Memory B cell (primary cell): ENCODE measurements at places on chromosomes 11 and 22.

DNA sequence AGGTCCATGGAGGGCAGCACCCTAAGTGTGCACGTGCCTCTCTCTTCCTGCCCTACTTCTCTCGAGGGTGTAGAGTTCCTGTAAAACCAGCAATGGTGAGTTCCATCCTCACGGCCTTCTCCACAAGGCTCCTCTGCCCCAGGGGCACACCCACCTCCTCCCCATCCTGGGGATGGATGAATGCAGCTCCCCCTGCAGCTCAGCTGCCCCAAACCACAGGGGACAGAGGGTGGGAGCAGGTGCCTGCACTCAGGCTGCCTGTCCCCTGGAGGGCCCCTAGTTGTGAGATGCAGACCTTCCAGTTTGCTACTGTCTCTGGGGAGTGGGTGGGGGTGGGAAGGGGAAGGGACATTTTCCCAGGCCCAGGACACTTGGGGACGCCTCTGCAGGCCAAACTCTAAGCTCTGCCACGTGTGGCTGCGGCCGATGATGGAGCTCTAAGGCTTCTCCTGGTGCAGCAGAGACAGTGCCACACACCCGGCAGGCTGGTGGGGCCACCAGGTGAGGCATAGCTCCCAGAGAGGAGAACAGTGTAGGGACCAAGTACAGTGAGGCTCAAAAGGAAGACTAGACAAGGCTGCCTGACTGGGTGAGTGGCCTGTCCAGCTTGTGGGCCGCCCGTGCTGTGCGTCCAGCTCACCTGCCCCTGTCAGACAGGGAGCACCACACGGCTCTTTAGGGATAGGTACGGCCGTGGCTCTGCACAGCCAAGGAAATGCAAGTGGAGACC is 540.9 kb downstream of the TBC1D22A start:
- DNase-seq = no peak

GRCh38 chr11:76659672-76660532 is 10.6 kb downstream of the LRRC32 start:
- no peak for DNase-seq

GRCh38 chr11:43573233-43573632 is 107.3 kb upstream of the HSD17B12 start:
- no peak for DNase-seq

- no peak for DNase-seq
These were observed 26.7 kb downstream of the ZBTB16 start for GRCh38 chr11:114085965-114086793.

DNA sequence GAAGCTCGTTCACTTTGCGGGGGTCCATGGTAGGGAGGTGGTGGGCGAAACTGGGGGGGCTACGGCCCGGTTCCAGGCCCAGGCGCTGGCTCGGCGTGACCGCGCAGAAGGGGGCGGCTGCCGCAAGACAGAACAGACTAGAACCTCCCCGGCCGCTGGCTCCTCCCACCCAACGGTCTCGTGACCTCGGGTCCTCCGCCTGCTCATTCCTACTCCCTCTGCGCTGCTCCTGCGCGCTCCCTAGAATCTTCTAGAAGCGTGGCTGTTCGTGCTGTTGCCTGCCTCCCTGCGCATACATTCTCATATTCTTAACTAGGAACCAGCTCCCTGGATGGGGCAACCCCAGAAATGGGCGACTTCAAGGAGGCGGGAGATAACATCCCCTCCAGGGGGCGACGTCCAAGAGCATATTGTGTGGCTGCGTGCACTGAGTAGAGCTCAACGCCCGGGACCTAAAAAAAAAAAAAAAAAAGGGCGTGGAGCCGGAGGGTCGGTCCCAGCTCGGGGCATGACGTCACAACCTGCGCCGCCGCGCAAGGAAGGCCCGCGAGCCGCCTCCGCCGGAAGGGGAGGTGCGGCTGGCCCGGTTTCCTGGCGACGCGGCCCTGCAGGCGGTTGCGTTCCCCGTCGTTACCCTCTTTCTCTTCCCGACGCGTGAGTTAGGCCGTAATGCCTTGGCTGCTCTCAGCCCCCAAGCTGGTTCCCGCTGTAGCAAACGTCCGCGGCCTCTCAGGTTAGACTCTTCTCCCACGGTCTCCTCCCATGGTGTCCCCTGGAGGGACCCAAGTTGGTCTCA is at the start of the genes ST13 and XPNPEP3:
Gene ST13 (minus strand): TSS at position 127 of the 796 bp plus-strand sequence. CDS start 99 bp downstream, at position 28.
Gene XPNPEP3 (plus strand): TSS at position 636 of the 796 bp plus-strand sequence. CDS start 34 bp downstream, at position 670.
- DNase-seq = peak; percentile 96

- no peak for DNase-seq
These were observed 110.8 kb downstream of the KCNQ1OT1 start for GRCh38 chr11:2588809-2589537.

- no peak for DNase-seq
These were observed 63.7 kb upstream of the HEPHL1 start for GRCh38 chr11:93957397-93957952.

DNA sequence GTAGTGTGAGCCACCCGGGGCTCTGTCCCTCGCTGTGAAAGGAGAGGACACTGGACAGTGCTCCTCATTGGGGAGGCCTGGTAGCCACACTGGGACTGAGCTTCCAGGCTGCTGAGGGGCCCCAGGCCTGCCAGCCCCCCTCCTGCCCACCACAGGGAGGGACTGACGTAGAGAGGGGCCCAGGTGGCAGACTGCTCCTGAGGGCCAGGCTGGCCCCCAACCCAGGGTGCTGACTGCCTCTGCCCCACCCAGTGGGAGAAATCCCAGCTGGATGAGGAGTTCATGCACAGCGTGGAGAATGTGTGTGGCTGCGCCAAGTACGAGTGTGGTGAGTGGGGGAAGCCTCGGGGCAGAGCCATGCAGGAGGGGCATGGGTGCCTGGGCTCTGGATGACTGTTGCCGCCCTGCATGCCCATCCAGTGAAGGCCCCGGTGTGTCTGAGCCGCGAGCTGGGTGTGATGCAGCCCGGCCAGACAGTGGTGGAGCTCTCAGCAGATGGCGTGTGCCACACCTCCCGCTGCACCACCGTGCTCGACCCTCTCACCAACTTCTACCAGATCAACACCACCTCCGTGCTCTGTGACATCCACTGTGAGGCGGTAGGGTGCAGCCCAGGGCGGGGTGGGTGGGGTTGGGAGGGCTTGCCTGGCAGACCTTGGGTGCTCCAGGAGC is 78.7 kb upstream of the MYOD1 start:
- DNase-seq = no peak

- no peak for DNase-seq
These were observed 1337.6 kb upstream of the TENM4 start for GRCh38 chr11:80778432-80778831.

GRCh38 chr22:46416891-46417580 is 81.5 kb downstream of the TRMU start:
- no peak for DNase-seq

GRCh38 chr11:55572548-55572947 is 620 bp downstream of the OR4C16 start:
- DNase-seq = no peak

DNA sequence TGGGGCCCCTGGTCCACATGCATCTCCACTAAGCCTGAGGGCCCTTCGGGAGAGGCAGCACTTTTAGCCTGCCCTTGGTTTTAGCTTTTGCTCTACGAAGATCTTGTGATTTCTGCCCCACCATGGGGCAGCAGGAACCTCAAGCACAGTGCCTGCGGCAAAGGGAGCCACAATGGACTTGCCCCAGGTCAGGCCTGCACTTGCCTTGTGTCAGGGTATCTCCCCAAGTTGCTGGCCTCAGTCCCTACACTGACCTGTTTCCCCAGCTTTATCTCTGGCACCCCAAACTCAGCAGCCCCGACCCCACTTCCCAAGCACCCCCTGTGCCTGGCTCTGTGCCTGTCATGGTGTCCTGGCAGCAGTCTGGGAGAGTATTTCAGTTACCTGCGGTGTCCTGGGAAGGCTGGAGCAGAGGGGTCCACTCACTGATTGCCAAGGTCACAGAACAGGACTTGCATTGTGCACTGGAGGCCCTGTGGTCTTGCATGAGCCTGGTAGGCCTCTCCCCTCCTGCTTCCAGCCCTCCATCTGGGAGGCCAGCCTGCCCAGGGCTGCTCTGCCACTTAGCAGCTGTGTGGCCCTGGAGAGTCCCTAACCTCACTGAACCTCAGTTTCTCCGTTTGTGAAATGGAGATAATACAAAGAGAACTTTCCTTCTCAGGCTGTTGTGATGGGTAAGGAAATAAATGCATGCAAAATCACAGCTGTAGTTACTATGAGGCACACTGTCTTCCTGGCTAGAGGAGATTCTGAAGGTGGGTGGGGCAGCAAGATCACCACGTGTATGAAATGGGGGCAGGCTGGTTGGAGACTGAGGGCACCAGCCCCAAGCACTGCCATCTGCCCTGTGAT is 3.6 kb upstream of the AIFM3 start:
- DNase-seq = no peak

DNA sequence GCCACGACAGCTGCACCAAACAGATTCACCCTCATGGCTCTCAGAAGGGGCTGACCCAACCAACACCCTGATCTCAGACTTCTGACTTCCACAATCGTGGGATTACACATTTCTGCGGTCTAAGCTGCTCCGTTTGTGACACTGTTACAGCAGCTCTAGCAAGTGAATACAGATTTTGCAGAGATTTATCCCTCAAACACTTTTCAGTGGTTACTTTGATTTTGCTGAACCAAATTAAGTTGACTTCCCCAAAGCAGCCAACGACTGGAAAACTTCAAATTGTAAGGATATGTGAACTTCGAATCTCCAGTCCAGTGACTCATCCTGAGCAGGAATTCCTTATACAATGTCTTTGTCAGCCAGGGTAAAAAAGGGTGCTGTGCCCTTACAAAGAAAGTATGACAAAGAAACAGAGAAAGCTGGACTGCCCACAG is 14.8 kb upstream of the INCENP start:
- DNase-seq = no peak

DNA sequence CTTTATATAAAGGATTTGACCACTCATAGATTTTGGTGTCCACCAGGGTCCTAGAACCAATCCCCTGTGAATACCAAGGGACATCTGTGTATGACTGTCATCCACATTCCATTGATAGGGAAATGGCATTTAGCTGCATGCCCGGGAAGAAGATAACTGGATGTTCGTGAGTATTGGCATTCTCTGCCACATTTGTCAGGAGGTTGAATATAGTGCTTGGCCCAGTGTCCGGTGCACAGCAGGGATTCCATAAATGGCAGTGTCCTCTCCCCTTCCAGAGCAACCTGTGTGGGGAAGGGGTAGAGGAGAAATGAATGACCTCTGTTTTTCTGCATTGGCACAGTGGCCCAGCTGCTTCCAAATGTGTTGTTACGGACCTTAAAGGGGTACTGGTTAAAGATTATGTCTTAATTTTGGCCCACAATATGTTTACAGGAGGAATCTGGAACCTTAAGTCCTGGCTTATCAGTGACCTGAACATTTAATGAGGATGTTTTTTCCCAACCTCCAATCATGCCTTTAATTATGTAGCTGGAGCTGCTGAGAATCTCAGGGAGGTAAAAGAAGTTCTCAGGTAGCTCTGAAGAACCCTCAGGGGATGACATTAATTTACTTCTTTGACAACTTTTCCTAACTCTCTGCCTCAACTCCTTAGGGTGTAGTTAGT is 33.6 kb upstream of the OR4B1 start:
- no peak for DNase-seq

DNA sequence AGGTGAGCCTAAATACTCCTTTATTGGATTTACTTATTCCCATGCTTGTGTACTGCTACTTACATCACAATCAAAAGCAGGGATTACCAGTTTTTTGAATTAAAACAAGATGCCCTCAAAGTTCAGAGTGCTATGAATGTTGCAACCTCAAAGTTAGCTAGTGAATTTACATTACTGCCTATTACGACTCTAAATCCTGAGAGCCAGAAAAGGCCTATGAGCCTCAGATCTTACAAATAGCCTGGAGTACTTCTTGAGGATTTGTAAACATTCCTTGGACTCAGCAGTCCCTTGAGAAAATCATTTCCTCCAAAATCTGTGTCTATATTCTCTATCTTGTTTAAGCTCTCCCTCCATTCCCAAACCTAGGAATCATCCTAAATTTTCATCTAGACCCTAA is 25.5 kb downstream of the CHORDC1 start:
- no peak for DNase-seq

DNA sequence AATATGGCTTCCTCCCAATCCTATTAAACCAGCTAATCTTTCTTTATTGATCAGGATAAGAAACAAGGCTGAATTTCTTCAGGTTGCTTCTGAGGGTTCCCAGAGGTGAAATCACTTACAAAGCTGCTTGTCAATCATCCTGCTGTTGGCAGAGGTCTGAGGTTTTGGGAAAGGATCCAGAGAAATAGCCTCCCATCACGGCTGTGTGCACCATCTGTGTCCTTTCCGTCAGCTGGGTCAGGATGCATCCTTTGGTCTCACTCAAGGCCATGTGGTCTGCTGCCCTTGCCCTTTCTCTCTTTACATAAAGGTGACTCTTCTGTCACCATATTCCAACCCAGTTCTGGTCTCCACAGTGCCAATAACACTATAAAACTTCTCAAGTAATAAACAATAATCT is 113.4 kb upstream of the TEAD1 start:
- DNase-seq = no peak

DNA sequence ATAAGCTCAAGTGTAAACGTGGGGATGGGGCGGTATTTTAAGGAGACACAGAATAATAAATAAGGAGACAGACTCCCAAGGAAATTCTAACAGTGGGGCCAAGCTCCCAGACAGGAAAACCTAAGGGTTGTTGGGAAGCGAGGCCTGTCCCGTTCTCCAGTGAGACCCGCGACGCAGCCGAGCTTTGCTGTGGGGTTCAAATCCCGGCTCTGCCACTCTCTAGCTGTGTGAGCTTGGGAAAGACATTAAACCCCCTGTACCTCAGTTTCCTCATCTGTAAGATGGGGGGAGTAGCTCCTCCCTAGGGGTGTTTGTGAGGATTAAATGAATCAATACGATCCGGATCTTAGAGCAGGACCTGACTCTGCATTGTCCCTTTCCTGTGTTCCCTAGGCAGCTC is 106.8 kb downstream of the TRIM29 start:
- no peak for DNase-seq

- no peak for DNase-seq
These were observed 77.9 kb downstream of the CELSR1 start for GRCh38 chr22:46459347-46460065.

GRCh38 chr22:20725987-20726558 is 47.8 kb upstream of the SERPIND1 start:
- DNase-seq = no peak

GRCh38 chr11:20530942-20531703 is 68.3 kb upstream of the SLC6A5 start:
- no peak for DNase-seq

DNA sequence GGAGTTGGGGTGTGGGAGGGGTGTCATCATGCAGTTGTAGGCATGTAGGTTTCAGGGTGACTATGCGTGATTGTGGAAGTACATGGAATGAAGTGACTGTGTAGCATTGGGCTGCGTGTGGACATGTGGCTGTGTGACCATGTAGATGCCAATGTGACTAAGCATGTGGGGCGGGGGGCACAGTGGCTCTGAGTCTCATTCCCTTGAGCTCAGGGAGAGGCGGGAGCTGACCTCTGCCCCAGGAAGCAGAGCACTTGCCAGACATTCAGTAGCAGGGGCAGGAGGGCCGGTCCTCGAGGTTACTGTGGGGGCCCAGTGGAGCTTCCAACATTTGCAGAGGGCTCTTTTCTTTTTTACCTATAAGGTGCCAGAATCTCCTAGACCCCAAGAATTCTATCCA is 440 bp upstream of the KLHL35 start:
- no peak for DNase-seq

DNA sequence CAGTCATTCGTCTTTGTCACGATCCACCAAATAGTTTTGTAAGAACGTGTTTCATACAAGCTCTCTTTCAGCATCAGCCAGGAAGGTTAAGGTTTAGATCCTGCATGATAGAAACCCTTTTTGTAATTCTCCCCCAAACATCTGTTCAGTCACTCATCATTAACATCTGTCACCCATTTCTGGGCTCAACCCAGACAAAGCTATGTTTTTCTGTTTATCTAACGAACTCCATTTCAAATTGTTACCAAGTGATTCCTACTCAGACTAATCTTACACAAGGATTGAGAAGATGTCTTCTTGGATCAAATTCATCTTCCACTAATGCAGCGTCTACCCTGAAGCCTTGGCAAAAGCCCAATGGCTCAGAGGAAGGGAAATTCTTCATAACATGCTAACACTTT is 58.8 kb downstream of the FZD4 start:
- DNase-seq = no peak
